ENCODE measurements at places on chromosomes 4 and X. TPM values are rescaled to one million over a fixed set of nuclear protein-coding genes. Genes with fewer than 3 reads are reported as not detected.

Gene PIN4
- 16.8 TPM for total RNA-seq

DNA sequence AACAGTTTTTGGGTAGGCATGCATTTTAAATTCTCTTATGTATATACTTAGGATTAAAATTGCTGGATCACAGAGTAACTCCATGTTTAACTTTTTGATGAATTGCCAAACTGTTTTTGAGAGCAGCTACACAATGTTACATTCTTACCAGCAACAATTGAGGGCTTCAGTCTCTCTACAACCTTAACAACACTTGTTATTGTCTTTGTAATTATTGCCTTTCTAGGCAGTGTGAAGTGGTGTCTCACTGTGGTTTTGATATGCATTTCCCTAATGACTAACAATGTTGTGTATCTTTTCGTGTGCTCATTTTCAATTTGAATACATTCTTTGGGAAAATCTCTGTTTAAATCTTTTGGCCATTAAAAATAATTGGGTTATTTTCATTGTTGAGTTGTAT is 17.3 kb upstream of the F11 start:
- no peak overlapping the region for H3K4me3 ChIP-seq
- no peaks in the 10 kb centered on the region for H3K4me1 ChIP-seq
- no peaks in the 10 kb centered on the region for H3K27me3 ChIP-seq
- H3K36me3 ChIP-seq = no peaks in the 10 kb centered on the region
- H3K27ac ChIP-seq = no peak overlapping the region

DNA sequence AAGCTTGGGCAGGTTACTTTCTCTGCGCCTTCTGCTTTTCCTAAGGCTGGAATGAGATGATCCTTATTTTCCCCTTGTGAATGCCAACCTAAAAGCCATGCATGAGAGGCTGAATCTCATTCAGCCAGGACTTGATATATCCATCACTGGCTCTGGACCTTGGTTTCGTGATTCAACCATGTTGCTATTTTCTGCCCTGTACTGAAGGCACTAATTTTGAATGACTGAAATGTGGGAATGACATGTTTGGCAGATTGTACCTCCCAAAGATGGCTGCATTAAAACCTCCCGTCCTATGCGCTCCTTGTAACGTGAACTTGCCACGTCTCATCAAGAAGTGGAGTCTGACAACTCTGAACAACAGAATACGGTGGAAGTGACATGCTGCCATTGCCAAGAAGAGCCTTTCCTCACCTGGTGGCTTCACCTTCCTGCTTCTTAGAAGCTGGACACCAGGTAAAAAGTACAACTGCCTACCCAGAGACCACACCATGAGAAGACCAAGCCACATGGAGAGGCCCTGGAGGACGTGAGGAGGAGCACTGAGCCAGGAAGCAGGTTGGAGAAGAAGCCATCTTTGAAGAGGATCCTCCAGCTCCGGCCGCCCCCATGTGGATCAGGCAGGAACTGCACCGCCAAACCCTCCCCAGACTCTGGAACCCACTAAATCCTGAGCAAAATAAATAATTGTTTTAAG is 174.5 kb downstream of the NSUN7 start:
- peaks cover 13% of the 10 kb centered on the region for H3K4me1 ChIP-seq
- peak overlapping the region; percentile 80 for H3K27ac ChIP-seq

- H3K27ac ChIP-seq = no peak overlapping the region
- no peaks in the 10 kb centered on the region for H3K27me3 ChIP-seq
- H3K36me3 ChIP-seq = no peaks in the 10 kb centered on the region
- peaks cover 5% of the 10 kb centered on the region for H3K4me1 ChIP-seq
These were observed 198.9 kb upstream of the PPP1R2C start for GRCh38 chrX:42976746-42977366.

DNA sequence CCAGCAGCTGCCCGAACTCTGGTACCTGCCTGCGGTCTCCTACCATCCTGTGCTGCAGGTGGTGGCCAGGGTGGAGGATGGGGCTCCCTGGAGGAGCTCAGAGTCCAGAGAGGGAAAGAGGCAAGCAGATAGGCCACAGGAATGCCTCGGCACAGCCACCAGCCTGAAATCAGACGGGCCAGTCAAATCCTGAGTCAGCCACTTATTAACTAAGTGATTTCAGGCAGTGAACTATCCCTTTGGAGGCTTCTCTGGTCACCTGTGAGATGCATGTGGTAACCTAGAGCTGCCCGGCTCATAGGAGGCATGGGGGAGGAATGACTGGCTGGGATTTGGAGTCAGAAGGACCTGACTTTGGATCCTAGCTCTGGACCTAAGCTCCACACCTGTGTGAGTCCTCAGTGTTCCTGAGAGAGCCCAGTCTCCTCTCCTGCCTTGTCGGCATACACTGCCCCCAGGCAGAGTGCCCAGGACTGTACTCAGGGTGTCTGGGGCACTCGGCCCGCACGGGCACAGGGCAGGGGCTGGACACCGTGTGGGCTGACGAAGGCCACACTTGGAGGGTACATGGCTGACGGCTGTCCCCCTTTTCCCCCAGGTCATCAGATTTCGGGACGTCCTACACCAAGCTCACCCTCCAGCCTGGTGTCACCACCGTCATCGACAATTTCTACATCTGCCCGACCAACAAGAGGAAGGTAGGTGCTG is 96.4 kb upstream of the PSAPL1 start:
- no peak overlapping the region for H3K27ac ChIP-seq
- no peaks in the 10 kb centered on the region for H3K4me1 ChIP-seq
- H3K4me3 ChIP-seq = no peak overlapping the region
- H3K36me3 ChIP-seq = no peaks in the 10 kb centered on the region
- no peaks in the 10 kb centered on the region for H3K27me3 ChIP-seq

Gene POU3F4
- total RNA-seq = not detected

Gene CSN1S1
- total RNA-seq = not detected

GRCh38 chrX:116499780-116500179 is 37.0 kb upstream of the CT83 start:
- H3K27ac ChIP-seq = no peak overlapping the region
- H3K27me3 ChIP-seq = no peaks in the 10 kb centered on the region
- no peaks in the 10 kb centered on the region for H3K36me3 ChIP-seq
- H3K4me1 ChIP-seq = no peaks in the 10 kb centered on the region
- DNase-seq = no peak
- H3K4me3 ChIP-seq = no peak overlapping the region

- H3K4me3 ChIP-seq = peak overlapping the region; percentile 49
- H3K36me3 ChIP-seq = no peaks in the 10 kb centered on the region
- peak overlapping the region; percentile 34 for H3K27ac ChIP-seq
- peak; percentile 7 for DNase-seq
These were observed 19.8 kb upstream of the TMLHE start for GRCh38 chrX:155632431-155633100.

GRCh38 chr4:133759428-133759827 is 442.2 kb downstream of the PABPC4L start:
- H3K36me3 ChIP-seq = no peaks in the 10 kb centered on the region
- H3K27me3 ChIP-seq = no peaks in the 10 kb centered on the region
- no peak overlapping the region for H3K27ac ChIP-seq
- DNase-seq = no peak

Gene TIGD2
- total RNA-seq = 3.0 TPM

GRCh38 chr4:41692717-41693345 is 55.7 kb downstream of the PHOX2B start:
- peaks cover 6% of the 10 kb centered on the region for H3K27me3 ChIP-seq
- peaks cover 3% of the 10 kb centered on the region for H3K4me1 ChIP-seq
- no peaks in the 10 kb centered on the region for H3K36me3 ChIP-seq
- H3K4me3 ChIP-seq = no peak overlapping the region
- peak; percentile 11 for DNase-seq

DNA sequence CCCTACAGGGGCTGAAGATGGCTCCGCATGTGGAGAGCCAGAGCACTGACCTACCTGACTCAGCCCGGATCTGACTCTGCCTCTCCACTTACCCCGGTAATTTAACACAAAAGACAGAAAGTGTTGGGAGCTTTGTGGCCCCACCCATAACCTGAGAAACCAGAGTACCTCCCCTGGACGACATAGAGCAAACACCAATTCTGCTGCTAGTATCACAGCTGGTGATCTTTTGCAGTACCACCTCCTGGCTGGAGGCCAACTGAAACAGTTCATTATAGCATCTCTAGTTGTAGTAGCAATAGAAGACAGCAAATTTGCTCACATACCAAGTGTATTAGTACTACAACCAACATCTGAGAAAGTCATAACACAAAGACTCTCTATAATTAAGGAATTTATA is 443.9 kb downstream of the KLHL4 start:
- no peak overlapping the region for H3K27ac ChIP-seq
- no peaks in the 10 kb centered on the region for H3K36me3 ChIP-seq
- H3K4me1 ChIP-seq = no peaks in the 10 kb centered on the region

Gene RASGEF1B
- 0.55 TPM for total RNA-seq

Gene NSG1
- not detected for total RNA-seq

Gene RPA4
- 0.74 TPM for total RNA-seq

DNA sequence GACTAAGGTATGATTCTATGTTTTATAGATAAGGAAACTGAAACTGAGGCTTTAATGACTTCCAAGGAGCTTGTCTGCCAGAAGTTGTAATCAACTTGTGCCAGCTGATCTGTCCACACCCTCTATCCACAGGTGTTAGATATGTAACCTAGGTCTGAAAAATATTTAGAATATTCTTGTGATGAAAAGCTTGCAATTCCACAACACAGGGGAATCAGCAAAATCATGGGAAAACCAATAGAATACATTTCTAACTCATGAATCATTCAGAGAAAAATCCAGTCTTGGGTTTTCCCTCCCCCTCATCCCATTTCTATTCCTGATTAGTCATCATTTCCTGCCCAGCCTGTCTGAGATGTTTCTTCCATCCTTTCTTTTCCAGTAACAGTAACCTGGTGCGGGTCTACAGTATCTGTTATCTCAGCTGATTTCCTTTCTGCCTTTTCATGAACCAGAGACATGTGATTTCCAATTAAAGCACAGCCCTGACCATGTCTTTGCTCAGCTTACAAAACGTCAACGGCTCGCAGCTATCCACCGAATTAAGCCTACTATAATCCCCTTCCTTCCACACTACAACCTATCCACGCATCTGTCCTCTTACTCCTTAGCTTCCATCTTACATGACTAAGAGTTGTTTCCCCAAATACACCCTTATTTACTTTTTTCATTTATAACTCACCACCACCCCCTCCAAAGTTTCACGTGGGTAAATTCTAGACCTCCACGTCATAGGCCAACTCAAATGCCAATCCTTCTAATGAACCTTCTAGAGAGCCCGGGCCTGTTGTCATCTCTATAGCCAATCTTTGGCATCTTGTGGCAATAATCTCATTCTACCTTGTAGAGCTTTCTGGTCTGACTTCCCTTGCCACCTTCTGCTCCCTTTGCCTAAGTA is 961 bp upstream of the NOCT start:
- peak overlapping the region; percentile 93 for H3K27ac ChIP-seq
- H3K36me3 ChIP-seq = peaks cover 13% of the 10 kb centered on the region
- H3K27me3 ChIP-seq = no peaks in the 10 kb centered on the region
- H3K4me1 ChIP-seq = peaks cover 33% of the 10 kb centered on the region
- no peak for DNase-seq

Gene LGI2
- not detected for total RNA-seq

- H3K4me1 ChIP-seq = no peaks in the 10 kb centered on the region
- peaks cover 18% of the 10 kb centered on the region for H3K27me3 ChIP-seq
- DNase-seq = no peak
- H3K27ac ChIP-seq = no peak overlapping the region
- H3K4me3 ChIP-seq = no peak overlapping the region
- no peaks in the 10 kb centered on the region for H3K36me3 ChIP-seq
These were observed 81.1 kb downstream of the ENPP6 start for GRCh38 chr4:184136525-184136924.

- DNase-seq = peak; percentile 43
- H3K4me1 ChIP-seq = peaks cover 75% of the 10 kb centered on the region
- peak overlapping the region; percentile 92 for H3K27ac ChIP-seq
These were observed 111.7 kb downstream of the NFKB1 start for GRCh38 chr4:102612824-102613366.

Gene XKRX
- 0.23 TPM for total RNA-seq

DNA sequence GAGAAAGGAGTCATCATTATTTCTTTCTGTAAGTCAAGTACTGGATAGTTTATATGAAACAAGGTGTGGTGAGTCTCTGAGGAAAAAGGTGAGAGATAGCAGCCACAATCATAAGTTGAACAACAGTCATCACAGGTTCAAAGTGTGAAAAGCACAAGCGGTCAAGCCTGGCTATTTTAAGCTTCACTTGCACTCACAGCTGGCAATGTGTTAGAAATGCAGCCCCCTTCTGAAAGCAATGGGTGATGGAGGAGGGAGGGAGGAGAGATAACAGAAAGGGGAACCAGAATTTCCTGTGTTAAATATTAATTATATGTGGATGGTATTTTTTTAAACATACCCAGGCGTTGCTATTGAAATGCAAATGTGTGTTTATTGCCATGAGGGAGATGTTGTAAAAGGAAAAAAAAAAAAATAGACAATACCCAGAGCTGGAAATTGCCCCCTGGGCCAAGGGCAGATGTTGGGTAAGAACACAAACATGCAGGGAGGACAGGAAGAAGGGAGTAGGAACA is 26.9 kb upstream of the BMP3 start:
- no peaks in the 10 kb centered on the region for H3K36me3 ChIP-seq
- no peak for DNase-seq
- H3K4me3 ChIP-seq = no peak overlapping the region
- no peak overlapping the region for H3K27ac ChIP-seq
- no peaks in the 10 kb centered on the region for H3K4me1 ChIP-seq

GRCh38 chr4:79865201-79865597 is 207.8 kb downstream of the ANTXR2 start:
- H3K4me1 ChIP-seq = no peaks in the 10 kb centered on the region
- no peak overlapping the region for H3K27ac ChIP-seq

GRCh38 chrX:69424161-69424560 is 80.0 kb upstream of the NALF2 start:
- no peaks in the 10 kb centered on the region for H3K4me1 ChIP-seq
- DNase-seq = no peak
- H3K27me3 ChIP-seq = no peaks in the 10 kb centered on the region
- no peak overlapping the region for H3K4me3 ChIP-seq

Gene TMSB15B
- total RNA-seq = 7.7 TPM

Gene BEX5
- total RNA-seq = 1.9 TPM

DNA sequence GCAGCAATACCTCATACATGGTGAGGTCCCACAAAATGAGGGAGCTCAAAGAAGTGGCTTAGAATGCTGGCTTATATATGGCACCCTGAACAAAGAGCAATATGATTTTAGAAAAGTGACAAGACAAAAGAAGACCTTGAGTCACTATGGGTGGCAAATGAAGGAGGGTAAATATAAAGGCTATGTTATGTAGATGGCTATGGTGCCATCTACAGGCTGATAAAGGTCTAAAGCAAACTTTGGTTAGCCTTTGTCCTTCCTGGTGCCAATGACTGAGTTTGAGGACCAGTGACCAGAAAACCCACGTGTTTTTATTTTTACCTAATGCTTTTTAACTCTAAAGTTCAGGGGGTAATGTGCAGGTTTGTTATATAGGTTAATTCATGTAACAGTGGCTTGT is 151.8 kb downstream of the CCNG2 start:
- no peak overlapping the region for H3K27ac ChIP-seq
- H3K4me3 ChIP-seq = no peak overlapping the region
- H3K36me3 ChIP-seq = no peaks in the 10 kb centered on the region

GRCh38 chrX:19839770-19840254 is 47.6 kb downstream of the SH3KBP1 start:
- H3K4me1 ChIP-seq = peaks cover 49% of the 10 kb centered on the region
- H3K4me3 ChIP-seq = peak overlapping the region; percentile 65
- DNase-seq = no peak

GRCh38 chr4:9924750-9925149 is 96.5 kb downstream of the SLC2A9 start:
- DNase-seq = no peak
- peaks cover 2% of the 10 kb centered on the region for H3K27me3 ChIP-seq
- no peaks in the 10 kb centered on the region for H3K36me3 ChIP-seq
- H3K4me3 ChIP-seq = no peak overlapping the region
- H3K4me1 ChIP-seq = no peaks in the 10 kb centered on the region
- H3K27ac ChIP-seq = no peak overlapping the region

GRCh38 chrX:13840121-13840520 is 23.2 kb upstream of the GPM6B start:
- peaks cover 2% of the 10 kb centered on the region for H3K4me1 ChIP-seq
- H3K36me3 ChIP-seq = no peaks in the 10 kb centered on the region
- H3K27me3 ChIP-seq = no peaks in the 10 kb centered on the region
- no peak overlapping the region for H3K4me3 ChIP-seq
- DNase-seq = no peak
- H3K27ac ChIP-seq = no peak overlapping the region
